OCI-LY7 (cell line): ENCODE measurements at places on chromosomes 12 and 14.
A peak's percentile ranks its signal among the peaks of the same experiment; 100 is the strongest.

DNA sequence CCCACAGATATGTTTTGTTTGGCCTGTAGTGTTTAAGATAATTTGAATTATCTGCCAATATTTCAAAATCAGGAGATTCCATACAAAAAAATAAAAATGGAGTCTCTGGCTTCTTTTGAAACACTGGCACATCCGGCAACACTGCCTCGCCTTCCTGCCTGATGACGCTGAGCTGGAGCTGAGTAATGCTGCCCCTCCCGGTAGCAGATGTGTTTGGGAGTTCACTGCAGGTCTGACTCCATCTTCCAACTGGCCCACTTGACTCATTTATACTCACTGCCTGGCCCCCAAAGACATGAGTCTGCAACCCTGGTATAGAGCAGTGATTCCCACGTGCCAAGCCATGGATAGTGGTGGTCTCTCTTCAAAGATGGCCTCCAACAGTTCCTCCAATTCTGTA is 7.4 kb downstream of the CIT start:
- no peak for DNase-seq

DNA sequence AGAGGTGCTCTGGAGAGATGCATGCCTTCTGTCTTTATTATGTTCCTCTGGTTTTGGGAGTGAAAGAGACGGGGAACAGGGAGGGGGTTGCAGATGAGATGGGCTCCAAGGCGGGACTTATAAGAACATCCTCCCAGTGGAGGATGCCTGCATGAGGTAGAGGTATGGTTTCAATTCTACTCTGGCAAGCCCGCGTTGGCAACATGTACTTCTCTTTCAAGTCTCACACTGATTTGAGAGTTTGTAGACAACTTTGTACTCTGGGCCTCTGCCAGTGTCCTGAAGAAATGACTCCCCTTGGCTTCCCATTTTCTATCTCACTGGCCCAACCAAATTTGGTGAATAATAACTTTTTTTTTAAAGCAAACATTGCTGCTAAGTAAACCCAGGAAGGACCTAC is 121.3 kb downstream of the C12orf75 start:
- DNase-seq, result no peak

DNA sequence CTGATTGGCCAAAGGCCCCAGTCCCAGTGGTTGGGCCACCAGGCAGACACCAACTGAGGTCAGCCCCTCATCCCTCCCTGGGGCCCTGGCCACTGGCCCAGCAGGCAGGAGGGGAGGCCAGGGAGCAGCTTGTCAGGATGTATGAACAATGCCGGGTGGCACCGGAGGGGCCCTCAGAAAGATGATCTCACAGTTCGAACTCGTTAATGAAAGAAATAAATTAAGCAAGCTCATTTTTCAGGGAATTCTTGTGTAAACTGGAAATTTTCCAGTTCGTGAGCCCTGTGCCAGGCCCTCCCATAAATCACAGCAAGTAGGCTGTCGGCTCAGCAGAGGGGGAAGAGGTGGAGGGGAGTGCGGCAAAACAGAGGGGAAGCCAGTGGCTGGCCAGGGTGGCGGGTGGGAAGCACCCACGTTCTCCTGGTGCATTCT is 177.0 kb upstream of the VASH1 start:
- no peak for DNase-seq

DNA sequence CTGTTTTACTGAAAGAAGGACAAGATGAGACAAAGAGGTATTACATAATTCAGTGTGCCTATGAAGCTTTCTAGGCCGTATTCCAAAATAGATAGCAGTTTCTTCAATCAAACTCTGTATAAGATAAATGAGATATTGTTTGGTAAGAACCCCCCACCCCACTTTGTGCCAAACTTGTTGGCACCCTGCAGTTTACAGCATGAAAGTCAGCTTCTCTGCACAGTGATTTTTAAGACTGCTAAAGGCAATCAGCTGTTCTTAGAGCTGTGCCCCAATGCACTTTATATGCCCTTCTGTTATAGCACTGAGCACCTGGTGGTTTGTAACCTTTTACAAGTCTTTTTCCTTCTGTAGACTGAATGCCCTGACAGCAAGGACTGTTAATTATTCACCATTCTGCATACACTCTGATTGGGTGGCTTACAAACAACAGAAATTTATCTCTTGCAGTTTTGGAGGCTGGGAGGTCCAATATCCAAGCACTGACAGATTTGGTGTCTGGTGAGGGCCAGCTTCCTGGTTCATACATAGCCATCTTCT is 76.7 kb downstream of the ANO4 start:
- no peak for DNase-seq

- DNase-seq, result no peak
These were observed 28.7 kb upstream of the CD9 start for GRCh38 chr12:6171409-6172015.

DNA sequence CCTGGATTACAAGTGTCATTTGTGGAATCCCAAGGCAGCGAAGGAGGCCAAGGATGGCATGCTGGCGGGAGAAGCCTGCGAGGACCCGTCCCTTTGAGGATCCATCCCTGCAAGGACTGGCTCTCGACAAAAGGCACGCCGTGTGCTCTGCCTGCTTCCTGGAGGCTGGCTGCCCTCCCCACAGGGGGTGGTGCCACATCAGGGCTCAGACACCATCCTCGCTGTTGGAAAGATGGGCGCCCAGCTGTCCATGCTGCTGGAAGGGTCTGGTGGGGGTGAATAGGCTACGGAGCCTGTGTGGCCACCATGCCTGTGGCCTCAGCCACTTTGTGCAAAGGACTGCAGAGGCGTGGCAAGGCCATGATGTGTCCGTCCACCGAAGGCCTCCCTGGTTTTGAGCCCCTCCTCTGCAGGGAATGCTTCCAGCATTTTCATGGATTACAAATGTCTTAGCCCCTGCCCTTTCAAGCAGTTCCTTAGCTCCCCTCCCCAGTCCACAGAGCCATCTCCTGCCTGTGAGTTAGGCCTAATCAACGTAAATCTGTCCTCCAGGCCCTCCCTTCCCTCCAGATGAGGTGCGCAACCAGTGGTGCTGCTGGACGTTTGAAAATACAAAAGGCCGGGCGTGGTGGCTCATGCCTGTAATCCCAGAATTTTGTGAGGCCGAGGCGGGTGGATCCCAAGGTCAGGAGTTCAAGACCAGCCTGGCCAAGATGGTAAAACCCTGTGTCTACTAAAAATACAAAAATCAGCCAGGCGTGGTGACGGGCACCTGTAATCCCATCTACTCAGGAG is 22.1 kb downstream of the ZBTB42 start:
- DNase-seq, result no peak

DNA sequence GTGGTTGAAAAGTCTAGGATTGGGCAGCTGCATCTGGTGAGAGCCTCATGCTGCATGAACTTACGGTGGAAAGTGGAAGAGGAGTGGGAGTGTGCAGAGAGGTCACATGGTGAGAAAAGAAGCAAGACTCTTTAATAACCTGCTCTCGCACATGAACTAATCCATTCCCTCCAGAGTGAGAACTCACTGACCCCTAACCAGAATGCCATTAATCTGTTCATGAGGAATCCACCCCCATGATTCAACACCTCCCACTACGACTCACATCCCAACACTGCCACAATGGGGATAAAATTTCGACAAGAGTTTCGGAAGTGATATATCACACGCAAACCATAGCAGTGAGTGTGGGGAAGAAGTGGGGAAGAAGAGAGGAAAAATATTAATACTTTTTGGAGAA is 377.4 kb downstream of the NAV3 start:
- DNase-seq, result no peak

DNA sequence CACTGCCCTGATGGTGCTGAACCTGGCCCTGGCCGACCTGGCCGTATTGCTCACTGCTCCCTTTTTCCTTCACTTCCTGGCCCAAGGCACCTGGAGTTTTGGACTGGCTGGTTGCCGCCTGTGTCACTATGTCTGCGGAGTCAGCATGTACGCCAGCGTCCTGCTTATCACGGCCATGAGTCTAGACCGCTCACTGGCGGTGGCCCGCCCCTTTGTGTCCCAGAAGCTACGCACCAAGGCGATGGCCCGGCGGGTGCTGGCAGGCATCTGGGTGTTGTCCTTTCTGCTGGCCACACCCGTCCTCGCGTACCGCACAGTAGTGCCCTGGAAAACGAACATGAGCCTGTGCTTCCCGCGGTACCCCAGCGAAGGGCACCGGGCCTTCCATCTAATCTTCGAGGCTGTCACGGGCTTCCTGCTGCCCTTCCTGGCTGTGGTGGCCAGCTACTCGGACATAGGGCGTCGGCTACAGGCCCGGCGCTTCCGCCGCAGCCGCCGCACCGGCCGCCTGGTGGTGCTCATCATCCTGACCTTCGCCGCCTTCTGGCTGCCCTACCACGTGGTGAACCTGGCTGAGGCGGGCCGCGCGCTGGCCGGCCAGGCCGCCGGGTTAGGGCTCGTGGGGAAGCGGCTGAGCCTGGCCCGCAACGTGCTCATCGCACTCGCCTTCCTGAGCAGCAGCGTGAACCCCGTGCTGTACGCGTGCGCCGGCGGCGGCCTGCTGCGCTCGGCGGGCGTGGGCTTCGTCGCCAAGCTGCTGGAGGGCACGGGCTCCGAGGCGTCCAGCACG is 4.7 kb downstream of the LTB4R start:
- DNase-seq, result no peak

- peak; percentile 90 for DNase-seq
These were observed 28.0 kb downstream of the NELL2 start for GRCh38 chr12:44847888-44848702.

DNA sequence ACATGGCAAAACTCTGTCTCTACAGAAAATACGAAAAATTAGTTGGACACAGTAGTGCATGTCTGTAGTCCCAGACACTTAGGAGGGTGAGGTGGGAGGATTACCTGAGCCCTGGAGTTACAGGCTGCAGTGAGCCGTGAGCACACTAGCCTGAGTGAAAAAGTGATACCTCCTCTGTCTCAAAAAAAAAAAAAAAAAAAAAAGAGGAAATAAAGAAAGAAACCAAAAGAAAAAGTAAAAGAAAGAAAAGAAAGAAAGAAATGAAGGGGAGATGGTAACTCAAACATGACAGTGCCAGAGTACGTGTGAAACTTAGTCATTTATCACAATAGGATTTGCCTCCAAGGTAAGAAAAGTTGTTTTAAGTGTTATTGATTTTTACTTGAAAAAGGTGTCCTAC is 407.0 kb upstream of the MGAT4C start:
- DNase-seq, result no peak

- no peak for DNase-seq
These were observed 113.6 kb upstream of the RAP1B start for GRCh38 chr12:68497107-68497506.

GRCh38 chr12:105773471-105773870 is 365.3 kb downstream of the NUAK1 start:
- no peak for DNase-seq

DNA sequence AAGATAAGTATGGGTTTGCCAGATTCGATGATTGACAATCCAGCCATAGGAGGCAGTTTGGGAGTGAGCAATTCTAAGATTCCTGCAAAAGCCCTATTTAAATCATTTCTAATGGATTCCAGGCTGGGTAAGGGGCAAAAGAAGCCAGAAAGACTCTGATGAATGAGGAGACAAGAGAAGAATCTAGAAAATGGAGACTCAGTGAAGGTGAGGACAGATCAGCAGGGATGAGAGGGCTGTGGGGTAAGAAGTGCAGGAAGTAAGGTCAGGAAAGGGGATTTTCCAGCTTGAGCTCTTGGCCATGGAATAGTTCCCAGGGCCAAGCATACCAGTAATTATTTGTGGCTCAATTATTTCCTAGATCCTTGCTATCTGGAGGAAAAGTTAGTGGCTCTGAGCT is 87.3 kb downstream of the TMX1 start:
- no peak for DNase-seq

GRCh38 chr14:29749327-29749726 is 178.3 kb downstream of the PRKD1 start:
- no peak for DNase-seq

GRCh38 chr12:113358381-113359132 is at the start of gene PLBD2:
Gene PLBD2, plus strand, starts transcription at chr12:113358587. Its CDS starts 14 bp downstream, at chr12:113358601.
- peak; percentile 96 for DNase-seq

GRCh38 chr14:67319142-67319541 is 40.5 kb downstream of the ATP6V1D start:
- DNase-seq, result no peak
